ENCODE measurements at places on chromosomes 16 and 17.

DNA sequence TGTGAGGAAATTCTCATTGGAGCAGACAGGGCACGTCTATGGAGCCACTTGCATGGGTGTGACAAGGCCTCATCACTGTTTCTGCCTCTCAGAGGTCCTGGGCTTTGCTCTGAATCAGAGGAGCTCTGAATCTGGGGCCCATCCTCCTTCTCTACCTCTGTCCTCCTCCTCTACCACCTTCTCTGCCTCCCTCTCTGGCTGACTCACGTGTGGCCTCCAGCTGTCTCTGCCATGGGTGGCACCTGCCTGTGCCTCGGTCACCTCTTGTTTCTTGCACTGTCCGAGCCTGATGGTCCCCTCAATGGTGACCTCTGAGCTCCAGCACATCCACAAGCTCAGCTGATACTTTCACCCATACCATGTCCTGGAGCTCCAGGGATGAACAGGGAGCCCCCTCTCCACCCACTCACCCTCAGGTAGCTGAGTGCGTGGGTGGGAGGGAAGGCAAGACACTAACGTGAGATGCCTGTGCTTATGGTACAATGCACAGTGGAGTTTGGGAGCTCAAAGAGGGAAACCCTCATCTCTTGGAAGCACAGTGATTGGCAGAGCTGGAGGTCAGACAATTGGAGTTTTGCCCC, 116.4 kb upstream of the CRHR1 start:
- DNase-seq = no peak

- no peak for DNase-seq
Observed at GRCh38 chr16:52547834-52548215, 882 bp upstream of the TOX3 start.

DNA sequence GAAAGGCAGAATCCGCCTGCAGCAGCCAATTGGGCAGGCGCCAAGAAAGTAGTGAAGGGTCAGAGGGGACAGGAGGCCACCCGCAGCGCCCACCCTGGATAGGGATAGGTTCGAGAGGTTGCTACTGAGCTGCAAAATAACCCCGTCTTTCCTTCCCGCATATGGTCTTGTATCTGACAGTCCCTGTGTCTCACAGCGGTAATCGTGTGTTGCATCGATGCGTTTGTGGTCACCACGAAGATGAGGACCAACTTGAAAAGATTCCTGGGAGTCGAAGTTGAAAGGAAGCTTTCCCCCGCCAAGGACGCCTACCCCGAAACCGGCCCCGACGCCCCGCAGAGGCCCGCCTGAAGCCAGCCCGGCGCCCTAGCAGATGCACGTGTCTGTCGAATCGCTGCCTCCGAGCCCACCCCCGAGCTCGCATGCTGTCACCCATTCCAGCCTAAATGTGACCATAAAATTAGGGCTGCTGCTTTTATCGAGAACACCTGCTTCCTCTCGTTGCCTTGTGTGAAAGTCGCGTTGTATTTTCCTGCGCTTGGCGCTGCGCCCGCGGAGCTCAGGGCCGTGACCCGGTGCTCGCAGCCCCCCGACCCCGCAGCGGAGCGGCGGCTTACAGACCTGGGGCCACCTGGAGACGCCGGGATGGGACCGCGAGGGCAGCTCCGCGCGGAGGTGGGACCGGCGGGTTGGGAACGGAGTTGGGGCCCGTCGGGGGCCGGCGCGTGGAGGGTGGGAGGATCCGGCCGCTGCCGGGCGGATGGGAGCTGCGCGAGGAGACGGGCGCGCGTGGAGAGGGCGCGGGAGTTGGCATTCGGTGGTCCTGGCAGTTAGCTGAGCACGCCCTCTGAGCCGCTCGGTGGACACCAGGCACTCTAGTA, at the start of gene CMTM2:
CMTM2 (plus strand) TSS at position 813 of the 881 bp plus-strand sequence. CDS start 145 bp downstream, outside the sequence.
- no peak for DNase-seq

- DNase-seq = no peak
Observed at GRCh38 chr17:68327823-68328557, 36.7 kb downstream of the ARSG start.

DNA sequence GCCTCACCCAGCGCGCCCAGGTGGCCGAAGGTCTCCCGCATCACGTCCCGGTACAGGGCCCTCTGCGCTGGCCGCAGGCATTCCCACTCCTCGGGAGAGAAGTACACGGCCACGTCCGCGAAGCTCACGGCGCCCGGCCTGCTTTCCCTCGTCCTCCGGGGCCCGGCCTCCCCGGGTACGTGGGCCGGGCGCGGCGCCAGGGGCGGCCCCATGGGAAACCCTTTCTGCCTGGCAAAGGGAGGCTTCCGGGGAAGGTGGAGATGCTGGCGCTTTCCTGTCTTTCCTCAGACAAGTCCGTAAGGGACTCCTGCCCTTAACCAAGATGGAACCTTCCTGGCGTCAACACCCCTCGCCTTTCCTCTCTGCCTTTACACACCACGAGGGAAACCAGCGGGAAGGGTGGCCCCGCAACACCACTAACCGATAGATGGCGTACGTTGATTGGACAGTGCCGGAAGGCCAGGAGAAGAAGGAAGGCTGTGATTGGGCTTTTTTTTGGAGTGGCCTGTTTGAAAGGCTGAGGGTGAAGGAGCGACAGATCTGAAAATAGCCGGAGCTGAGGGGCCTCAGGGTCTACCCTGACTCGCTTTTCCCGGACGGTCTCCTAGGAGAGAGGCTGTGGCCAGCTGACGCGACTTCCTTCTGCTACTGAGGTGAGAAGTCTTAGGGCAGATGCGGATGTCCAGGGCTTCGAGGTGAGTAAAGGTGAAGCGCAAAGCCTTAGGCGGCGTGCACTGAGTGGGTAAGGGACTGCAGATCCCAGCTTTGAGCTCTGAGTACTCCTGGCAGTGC, at the start of gene ZNF785:
ZNF785 (minus strand) TSS at position 298 of the 792 bp plus-strand sequence; CDS start at position 212, 86 bp downstream.
- peak; percentile 92 for DNase-seq

GRCh38 chr16:1775846-1776671, 3.1 kb upstream of the MRPS34 start:
- DNase-seq = no peak

DNA sequence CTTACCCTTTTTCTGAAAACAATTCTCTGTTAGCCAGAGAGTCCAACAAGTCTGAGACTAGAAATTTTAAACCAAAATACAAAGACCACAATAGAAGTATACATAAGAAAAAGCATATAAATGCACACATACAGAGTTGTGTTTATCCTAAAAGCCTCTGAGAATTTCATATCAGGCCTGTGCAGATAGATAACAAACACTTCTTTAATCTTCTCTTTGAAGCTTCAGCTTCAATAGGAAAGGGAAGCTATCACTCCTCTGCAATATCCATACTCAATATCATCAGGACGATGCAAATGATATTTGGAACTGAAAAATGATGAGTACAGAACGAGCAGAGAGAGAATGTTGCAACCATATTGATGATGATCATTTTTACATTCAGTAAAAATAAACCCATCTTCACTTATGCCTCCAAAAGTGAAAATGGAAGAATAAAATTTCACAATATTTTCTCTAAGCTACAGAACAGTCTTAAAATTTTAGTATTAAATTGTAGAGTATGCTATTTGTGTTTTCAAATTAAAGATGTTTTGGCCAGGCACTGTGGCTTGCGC, 61.6 kb downstream of the SKAP1 start:
- DNase-seq = no peak

DNA sequence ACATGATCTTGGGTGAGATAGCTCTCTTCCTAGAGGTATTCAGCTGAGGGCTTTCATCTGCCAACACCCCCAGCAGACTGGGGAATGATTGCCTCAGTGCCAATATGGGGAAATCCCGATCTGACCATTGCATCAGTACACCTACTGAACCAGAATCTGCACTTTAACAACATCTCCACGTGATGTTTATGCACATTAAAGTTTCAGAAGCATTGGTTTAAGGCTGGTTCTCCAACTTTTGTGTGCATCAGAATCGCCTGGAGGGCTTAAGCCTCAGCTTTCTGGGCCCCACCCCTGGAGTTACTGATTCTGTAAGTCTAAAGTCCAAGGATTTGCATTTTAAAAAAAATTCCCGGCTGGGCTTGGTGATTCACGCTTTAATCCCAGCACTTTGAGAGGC, 123.6 kb upstream of the MED13 start:
- DNase-seq = no peak

GRCh38 chr17:79854080-79855060, 15.1 kb upstream of the CBX4 start:
- no peak for DNase-seq

- no peak for DNase-seq
Observed at GRCh38 chr16:31052114-31052513, 18.8 kb downstream of the STX4 start.

DNA sequence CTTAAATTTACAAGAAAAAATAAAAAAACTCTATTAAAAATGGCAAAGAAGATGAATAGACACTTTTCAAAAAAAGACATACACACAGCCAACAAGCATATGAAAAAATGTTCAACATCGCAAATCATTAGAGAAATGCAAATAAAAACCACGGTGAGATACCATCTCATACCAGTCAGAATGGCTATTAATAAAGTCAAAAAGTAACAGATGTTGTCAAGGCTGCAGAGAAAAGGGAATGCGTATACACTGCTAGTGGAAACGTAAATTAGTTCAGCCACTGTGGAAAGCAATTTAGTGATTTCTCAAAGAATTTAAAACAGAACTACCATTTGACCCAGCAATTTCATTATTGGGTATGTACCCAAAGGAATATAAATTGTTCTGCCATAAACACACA, 31.4 kb downstream of the CAPNS2 start:
- DNase-seq = no peak

- no peak for DNase-seq
Observed at GRCh38 chr16:1613728-1614455, 1.7 kb downstream of the CRAMP1 start.

GRCh38 chr16:81621496-81621895, 157.6 kb upstream of the PLCG2 start:
- DNase-seq = no peak

DNA sequence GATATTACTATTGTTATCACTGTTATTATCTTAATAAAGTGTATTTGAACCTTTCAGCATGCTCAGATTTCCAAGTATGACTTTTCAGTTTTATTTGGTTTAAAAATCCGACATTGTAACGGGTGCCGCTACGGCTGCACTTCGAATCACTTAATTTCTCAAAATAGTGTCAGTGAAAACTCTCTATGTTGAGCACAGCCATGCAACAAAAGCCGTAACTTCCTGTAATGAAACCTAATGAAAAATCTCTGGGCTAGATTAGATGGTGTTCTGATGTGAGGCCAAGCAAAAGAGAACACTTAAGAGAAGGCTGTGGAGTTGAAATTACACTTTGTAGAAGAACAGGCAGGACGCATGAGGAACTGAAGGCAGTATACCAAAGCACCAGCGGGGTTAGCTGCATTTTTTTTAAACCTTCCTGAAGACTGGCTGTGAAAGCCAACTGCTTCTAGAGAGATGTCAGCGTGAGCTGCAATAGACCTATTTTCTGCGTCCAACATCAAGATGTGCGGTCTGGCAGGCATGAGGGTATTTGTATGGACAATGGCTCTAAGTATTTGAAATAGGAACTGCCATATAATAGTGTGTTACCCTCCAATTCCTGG, 1545.0 kb upstream of the GOT2 start:
- DNase-seq = no peak

GRCh38 chr17:76011951-76012350, 11.3 kb downstream of the CDK3 start:
- DNase-seq = no peak

- DNase-seq = no peak
Observed at GRCh38 chr16:77191259-77191969, 424 bp downstream of the MON1B start.

DNA sequence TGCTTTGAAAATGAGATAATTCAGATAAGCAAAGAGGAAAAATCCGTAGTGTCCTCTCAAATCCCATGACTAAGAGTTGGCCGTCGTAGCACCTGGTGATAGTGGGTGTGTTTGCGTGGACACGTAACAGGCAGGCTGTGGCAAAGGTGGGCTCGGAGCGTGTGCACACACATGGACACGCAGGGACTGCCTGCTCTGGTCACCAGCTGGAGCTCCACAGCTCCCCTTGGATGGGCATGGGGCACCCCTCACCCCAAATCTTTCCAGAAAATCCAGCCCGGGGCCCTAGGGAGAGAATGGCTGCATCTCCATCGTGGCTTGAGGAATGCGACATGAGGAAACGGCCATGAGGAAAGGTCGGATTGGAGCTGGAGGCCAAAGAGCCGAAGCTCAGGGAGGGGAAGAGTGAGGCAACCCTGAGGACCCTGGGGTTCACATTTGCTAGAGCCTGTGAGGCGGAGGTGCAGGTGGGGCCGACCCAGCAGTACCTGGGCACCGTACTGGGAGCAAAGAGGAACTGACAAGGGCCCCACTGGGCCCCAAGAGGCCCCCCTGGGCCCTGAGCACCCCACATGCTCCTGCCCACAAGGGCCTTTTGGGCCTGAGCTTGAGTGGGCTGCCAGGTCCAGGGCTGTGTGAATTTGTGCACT, 51.6 kb downstream of the DNAH17 start:
- no peak for DNase-seq

- no peak for DNase-seq
Observed at GRCh38 chr16:14014284-14014625, 56.9 kb upstream of the MRTFB start.

- DNase-seq = no peak
Observed at GRCh38 chr16:67552476-67552875, 9.8 kb upstream of the CTCF start.

- DNase-seq = no peak
Observed at GRCh38 chr16:11439790-11440656, 94.8 kb downstream of the RMI2 start.

DNA sequence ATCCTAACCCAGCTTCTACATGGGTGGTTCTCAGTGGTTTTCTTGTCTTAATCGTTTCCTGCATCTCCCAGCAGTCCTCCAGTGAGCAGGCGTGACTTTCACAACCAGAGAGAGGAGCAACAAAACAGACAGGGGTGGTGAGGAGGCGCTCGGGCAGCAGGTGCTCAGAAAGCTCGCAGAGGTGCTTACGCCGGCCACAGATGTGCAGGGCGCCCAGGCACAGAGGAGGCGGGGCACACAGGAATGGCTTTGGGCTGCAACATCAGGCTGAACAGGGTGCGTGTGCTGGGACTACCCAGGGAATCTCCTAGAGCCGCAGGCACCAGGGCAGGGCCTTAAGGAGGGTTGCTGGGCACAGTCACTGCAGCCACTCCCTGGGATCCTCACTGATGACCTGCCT, 32.6 kb downstream of the KLHDC4 start:
- no peak for DNase-seq

- DNase-seq = no peak
Observed at GRCh38 chr16:87973717-87974116, 22.5 kb downstream of the BANP start.

DNA sequence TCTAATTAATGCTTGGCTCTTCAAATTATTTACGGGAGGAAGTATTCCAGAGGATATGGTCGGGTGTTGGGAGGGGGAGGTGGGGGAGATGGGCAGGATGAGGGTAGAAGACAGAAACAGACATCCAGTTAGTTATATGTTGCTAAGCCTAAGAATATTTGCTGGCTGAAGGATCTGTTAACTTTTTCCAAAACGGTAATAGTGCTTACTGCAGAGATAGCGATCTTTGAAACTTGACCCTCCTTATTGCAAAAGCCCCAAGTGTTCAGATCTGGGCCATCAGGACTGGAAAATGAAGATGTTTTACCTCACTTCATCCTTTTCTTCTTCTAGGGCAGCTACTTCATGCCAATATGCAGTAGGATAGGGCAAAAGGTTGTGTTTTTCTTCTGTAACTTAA, 27.0 kb upstream of the MMD start:
- DNase-seq = no peak

Measured in activated CD4-positive, alpha-beta T cell treated with anti-CD3 and anti-CD28 coated beads for 4 hours (primary cell).